NCI-H1436 (cell line): ENCODE measurements at places on chromosomes 16 and 17.
A peak's percentile ranks its signal among the peaks of the same experiment; 100 is the strongest.

- no peak for DNase-seq
Measured at GRCh38 chr16:48082516-48082915, 73.3 kb downstream of the ABCC12 start.

DNA sequence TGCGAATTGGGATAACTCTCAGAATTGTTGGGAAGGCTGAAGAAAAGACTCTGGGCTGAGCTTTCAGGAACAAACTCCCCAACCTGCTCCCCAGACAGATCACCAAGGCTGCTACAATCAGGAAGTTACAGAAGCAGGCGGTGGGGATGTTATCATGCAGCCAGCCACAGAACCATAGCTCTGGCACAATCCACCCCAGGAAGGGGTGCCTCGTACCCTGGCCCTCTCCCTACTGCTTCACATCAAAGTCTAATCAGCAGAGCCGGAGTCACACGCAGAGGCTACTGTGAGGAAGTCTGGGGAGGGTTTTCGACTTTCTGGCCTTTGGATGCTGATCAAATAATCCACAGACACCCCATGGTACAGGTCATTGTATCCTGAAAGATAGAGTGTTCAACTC lies 86.8 kb downstream of the NTN1 start:
- no peak for DNase-seq

DNA sequence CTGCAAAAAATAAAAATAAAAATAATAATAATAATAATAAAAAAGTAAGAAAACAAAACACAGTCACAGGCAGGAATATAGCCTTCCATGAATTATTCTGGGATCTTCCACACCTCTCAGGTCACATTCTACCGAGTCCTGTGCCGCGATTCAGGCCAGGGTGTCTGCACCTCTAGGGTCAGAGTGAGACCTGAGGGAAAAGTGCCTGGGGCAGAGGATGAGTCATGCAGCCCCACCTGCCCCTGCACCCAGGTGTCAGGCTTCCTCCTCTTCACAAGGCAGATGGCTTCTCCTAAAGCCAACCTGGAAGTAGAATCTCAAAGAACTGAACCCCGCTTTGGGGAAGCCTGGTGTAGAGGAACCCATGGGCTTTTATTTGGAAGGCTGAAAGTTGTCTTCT lies 283.7 kb downstream of the CPPED1 start:
- DNase-seq, result no peak

DNA sequence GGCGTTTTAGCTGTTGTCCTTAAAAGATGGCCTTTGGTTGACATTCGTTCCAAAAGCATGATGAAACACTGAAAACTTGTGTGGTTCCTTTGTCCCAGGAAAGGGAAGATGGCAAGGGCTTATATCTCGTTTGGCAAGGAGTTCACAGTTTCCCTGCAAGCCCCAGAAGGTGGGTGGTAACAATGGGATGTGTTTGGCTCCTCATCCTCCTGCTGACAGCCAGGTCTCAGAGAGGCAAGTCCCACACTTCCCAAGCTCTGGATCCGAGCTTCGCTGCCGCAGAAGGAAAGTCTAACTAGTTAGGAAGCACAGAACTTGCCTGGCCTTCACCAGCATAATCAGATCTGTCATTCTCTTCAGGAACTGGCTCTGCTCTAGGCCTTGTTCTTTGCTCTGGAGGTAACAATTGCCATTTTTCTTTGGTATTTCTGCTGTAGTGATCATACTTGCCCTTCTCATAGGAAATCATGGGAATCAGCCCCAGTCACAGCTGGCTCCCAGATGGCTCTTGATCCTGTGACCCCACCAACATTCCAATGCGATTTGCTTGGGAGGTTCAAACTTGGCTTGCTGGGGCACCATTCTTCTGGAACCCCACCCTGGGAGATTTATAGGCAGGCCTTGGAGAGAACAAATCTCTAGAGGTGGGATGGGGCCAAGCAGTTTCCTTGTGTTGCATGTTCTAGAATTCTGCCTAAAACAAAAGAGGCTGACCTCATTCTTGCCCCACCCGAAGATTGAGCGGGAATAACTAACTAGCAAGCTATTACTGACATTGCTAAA lies 17.9 kb downstream of the KPNA2 start:
- no peak for DNase-seq

- DNase-seq, result no peak
Measured at GRCh38 chr17:489758-490329, 137.2 kb upstream of the RPH3AL start.

DNA sequence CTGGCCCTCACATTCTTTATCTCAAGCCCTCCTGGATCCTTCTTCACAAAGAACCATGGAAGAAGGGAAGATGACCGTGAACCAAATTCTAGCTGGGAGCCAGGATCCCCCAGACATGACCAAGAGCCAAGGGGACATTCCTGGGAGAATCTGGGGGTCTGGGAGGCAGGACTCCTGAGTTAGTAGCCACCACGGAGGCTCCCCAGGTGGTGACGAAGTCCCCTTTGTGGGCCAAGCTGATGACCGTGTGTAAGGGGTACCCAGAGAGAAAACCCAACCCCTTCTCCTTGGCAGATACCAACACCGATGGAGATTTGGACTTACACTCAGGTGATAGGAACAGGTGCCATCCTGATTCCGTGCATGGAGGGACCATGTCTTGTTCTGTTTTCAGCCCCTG lies 6.8 kb upstream of the GFAP start:
- no peak for DNase-seq

DNA sequence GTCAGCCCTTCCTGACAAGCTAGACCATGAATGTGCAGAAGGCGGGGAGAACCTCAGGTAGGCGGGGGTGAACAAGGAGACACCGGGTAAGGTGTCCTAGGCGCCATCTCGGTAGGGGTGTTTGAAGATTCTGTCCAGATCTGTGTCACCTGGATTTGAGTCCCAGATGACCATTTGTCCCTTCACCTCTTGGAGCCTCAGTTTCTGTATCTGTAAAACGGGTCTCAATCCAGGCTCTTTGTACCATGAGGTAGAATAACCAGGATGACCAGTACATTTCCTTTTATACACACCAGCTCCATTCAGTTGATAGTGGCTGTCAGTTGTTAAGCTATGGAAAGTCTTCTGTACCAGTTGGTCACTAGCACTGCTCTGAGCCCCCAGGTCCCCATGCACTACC lies 86.7 kb downstream of the ABCC6 start:
- DNase-seq, result no peak

DNA sequence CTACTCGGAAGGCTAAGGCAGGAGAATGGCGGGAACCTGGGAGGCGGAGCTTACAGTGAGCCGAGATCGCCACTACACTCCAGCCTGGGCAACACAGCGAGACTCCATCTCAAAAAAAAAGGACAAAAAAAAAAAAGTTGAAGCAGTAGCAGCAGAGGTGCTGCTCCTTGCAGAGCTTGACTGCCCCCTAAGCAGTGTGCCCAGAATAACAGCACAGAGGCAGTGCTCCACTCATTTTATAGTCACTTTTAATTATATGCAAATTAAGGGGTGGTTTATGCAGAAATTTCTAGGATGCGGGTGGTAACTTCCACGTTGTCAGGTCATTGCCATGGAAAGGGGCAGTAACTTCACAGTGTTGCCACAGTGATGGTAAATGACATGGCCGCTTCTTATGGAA lies 54.3 kb upstream of the NOL11 start:
- DNase-seq, result no peak

DNA sequence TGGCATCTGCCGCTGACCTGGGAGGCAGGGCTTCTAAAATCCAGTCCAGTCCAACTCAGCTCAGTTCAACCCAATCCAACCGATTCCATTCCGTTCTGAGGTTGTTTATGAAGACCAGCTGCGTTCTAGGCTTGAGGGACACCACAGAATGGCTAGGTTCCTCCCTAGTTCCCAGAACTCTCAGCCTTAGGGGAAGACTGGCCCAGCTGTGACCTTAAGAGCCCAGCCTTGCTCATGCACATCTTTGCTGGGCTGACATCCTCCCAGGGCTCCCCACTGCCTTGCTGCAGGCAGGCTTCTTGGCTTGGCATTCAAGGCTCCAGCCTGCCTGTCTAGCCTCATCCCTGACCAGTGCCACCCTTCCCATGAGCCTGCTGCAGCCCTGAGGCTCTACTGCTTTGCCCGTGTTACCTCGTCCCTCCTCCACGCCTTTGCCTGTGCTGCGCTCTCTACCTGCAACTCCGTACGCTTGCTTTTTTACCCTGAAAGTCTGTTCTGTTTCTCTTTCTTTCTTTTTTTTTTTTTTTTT lies 7.9 kb downstream of the SLC12A3 start:
- no peak for DNase-seq

- no peak for DNase-seq
Measured at GRCh38 chr16:25109643-25110042, 1.9 kb upstream of the LCMT1 start.

DNA sequence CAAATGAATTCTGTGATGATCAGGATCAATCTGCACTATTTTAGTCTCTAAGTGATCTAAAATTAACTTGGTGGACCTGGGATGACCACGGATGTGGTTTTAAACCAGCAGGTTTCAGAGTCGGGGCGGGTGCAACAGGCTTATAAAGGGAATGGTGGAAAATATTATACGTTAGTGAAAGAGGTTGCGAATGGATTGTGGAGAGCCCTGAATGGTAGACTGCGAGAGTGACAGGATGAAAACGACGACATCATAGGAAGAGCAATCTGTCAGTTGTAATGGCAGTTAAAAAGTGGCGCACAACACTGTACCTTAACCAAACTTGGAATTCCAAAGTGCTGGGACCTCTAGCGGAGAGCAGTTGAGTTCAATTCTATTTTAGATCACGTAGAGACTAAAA lies 1.2 kb upstream of the CYB5B start:
- no peak for DNase-seq

GRCh38 chr16:54053891-54054820 lies 232.4 kb downstream of the IRX3 start:
- peak; percentile 53 for DNase-seq

DNA sequence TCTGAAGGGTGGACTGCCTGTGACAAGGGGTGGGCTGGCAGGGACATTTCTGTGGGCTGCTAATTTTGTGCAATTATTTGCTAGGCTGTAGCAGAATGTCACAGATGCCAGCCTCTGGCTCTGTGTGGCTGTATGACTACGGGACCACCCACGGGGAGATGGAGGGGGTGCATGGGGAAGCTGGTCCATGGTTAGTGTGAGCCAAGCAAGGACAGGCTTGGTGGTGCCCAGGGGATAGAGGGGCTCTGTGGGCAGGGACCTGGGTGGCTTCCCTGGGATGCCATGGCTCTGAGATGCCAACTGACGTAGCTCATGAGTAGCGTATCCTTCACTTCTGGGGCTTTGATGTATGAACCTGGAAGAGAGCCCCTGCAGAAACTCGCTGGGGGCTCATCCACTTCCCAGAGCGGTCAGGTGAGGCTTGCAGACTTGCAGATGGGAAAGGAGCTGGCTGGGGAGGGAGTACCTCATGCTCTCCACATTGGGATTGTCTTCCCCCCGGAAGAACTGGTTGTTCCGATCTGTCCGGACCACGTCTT lies 87.2 kb downstream of the TBC1D16 start:
- DNase-seq, result no peak

- no peak for DNase-seq
Measured at GRCh38 chr17:48179071-48179945, 71.7 kb downstream of the SNX11 start.

- DNase-seq, result no peak
Measured at GRCh38 chr17:3834811-3835210, 11.2 kb downstream of the NCBP3 start.

DNA sequence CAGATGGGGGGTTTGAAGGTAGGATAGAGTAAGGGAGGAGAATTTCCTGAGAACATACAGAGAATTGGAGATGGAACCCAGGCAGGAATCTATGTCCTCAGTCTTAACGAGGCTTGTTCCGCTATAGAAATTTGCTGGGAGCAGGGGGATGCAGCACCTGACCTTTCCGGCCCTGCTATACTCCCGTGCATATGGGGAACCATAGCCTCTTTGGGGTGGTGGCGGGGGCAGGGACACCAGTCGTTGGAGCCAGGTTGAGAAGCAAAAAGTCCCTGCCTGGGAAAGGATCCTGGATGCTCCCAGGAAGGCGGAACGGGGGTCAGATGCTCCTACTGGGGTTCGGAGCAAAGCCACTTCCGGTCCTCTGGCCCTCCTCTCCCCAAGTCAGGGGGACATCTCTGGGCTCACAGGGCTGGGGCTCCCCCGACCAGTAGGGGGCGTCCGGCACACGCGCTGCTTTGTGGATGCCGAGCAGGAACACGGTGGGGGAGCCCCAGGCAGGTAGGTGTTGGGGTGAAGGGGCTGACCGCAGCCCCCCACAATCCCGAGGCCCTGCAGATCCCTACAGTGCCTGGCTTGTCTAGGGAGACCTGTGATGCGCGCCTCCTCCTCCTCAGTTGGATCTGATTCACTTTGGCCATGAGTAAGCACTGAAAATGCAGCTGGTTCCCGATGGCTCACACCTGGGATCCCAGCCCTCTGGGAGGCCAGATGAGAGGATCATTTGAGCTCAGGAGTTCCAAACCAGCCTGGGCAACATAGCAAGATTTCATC lies 15.5 kb upstream of the TFAP4 start:
- DNase-seq, result peak; percentile 59

DNA sequence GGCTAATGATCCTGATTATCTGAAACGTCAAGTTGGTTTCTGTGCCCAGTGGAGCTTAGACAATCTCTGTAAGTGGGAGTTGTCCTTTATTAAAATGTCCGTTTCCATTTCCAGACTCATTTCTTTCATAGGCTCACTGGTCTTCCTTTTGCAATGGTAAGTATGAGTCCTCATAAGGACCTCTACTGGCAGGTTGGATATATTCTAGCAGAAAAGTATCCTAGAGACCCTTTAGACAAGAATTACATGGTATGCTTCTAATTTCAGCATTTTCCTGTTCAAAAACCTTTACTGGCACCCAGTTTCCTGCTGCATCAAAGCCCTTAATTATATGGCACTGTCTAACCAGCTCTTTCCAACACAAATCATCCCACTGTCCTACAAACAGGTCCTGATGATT lies 28.1 kb upstream of the ARL2BP start:
- DNase-seq, result no peak

- DNase-seq, result peak; percentile 68
Measured at GRCh38 chr17:76623271-76624146, 20.0 kb downstream of the ST6GALNAC1 start.

GRCh38 chr17:8087075-8087951 lies at the start of gene ALOX12B:
Gene ALOX12B, minus strand, starts transcription at chr17:8087716. Its CDS starts 274 bp downstream, at chr17:8087442.
- DNase-seq, result no peak

DNA sequence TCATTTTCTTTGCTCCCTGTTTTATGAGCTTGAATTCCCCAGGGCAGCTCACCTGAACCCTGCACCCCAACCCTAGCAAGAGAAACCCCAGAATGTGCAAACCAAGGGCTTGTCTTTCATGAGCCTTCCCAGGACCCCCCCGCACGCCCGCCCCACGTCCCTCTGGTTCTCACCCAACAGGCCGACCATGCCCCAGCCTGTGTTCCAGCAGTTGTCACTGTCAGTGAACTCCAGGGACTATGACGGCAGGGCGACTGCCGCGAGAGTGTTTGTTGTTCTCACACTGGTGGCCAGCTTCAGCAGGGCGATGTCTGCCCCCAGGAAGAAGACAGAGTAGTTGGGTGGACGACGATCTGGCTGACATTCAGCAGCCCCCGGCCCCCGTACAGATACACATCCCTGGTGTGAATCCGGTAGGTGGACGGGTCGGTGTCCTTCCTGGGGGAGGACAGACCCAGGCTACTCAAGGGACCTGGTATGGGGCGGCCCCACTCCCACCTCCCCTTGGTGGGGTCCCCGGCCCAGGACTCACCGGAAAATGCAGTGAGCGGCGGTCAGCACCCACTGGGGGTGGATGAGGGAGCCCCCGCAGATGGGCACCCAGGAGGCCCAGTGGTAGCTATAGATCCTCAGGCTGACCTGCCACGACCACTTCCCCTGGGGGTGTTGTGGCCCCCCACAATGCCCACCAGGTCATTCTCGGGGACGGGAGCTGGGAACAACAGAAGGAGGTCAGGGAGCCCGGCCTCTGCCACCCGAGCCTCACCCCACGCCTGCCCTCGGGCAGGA lies 20.1 kb downstream of the TPSD1 start:
- DNase-seq, result no peak

- DNase-seq, result peak; percentile 83
Measured at GRCh38 chr16:56191156-56191815, at the start of gene GNAO1. Gene GNAO1, plus strand, starts transcription at chr16:56191489. Its CDS starts 747 bp downstream, at chr16:56192236.
